Ovary (tissue), 10 donors: ENCODE measurements at places on chromosomes 11 and 22. TPM values are rescaled to one million over a fixed set of nuclear protein-coding genes. Genes with fewer than 3 reads are reported as not detected.

DNA sequence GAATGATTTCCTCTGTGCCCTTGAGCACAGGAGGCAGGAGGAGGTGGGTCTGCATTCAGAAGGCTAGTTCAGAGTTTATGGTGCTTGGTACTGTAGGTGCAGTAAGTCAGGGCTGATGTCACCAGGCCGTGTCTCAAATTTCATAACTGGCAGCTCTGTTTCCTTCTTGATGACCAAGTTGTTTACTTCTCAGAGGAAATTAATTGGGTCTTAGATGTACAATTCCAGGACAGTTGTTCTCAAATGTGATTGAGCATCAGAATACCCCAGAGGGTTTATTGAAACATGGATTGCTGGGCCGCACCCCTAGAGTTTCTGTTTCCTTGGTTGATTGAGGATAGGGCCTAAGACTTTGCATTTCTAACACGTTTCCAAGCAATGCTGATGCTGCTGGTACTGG, 6.2 kb downstream of the AMOTL1 start:
- DNase-seq: no peak

DNA sequence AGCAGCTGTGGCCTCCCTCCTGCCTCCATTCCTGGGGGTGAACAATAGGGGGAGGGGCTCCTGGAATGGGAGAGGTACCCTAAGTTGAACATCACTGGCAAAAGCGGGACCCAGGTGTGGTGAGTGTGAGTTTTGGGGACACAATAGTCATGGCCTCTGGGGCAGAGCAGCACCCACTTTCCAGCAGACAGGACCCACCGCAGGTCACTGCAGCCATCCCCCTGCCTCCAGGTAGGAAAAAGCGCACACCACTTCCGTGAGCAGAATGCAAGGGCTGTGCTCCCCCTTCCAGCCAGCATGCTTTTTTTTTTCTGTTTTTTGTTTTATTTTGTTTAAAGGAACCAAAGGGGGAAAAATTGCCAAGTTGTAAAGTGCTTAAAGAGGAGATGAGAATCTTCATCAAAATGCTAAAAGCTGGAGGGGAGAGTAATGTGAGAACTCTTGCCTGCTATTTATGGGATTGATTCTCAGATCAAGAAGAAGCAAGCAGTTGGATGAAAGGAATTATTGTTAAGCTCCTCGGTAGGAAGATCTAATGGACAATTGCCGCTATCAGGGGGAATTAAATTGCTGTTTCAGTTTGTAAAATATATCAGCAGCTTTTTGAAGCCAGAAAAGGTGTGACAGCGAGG, 152.9 kb downstream of the FEZ1 start:
- peak; percentile 26 for DNase-seq

Gene CCDC15
- 1.5 TPM for total RNA-seq

DNA sequence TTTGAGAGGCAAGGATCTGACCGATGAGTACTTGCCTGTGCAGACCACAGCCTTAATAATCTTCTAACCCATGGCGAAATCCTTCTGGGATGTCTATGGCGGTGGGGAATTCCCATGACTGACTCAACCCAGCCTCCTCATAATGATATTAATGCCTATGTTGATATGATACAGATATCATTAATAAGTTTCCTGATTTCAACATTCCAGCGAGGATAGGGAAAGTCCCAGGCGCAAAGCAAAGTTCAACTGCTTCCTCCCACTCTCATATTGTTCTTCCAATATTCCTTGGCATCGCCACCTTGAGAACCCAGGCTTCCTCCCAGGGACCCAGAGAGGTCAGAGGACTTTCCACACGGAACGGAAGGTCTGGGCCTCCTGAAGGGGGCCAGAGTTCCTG, 110.3 kb upstream of the TMEM45B start:
- DNase-seq: no peak

DNA sequence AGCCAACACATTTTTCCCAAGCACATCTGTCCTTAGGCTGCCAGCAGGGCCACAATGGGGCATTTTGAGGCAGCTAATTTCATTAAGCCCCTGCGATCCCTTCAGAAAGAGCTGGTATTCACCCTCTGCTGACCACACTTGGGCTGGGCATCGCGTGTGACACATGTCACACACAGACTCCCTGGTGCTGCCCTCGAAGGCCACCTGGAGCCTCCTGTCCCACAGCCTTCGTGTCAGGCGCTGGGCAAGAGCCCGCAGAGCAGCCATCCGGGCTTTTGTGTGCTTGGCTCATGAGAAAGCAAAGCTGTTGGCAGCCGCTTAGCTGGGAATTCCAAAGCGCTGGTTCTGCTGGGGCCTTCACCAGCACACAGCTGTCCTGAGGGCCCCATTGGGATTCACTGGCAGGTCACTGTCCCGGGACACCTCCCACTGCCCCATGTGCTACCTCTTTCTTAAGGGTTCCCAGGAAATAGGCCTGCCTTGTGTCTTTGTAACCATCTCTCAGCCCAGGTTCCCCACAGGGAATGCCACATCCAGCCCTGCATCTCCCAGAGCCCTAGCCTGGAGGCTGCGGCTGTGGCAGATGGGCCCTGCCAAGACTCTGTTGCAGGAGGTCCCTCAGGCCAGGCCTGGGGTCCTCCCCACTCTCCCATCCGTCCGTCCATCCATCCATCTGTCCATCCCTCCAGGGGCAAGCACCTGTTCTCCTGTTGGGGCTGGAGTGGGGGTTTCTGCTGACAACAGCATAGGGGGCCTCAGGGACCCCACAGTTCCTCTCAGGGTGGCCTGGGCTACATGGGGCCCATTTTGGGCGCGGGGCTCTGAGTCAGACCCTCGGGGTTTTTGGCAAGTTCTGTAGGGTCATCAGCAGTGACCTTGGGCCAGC, 4.9 kb downstream of the CLDN5 start:
- no peak for DNase-seq

DNA sequence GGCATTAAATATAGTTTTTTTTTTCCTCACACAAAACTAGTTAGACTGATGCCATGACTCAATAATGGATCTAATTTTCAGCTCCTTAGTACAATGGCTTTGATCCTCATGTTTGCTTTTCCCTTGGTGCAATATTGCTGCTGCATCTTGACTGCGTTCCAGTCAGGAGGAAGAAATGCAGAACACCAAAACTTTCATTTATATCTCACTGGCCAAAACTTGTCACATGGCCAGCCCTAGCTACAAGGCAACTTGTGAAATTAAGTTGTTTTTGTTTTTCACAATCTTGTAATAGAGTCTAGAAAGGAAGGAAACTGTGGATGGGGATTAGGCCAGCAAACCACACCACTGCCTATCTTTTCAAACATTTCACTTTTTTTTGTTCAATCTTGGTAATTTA, 36.7 kb downstream of the SMC1B start:
- DNase-seq: peak; percentile 67

Gene GP1BB
- total RNA-seq: 6.9 TPM

Gene MRGPRE
- not detected for total RNA-seq

DNA sequence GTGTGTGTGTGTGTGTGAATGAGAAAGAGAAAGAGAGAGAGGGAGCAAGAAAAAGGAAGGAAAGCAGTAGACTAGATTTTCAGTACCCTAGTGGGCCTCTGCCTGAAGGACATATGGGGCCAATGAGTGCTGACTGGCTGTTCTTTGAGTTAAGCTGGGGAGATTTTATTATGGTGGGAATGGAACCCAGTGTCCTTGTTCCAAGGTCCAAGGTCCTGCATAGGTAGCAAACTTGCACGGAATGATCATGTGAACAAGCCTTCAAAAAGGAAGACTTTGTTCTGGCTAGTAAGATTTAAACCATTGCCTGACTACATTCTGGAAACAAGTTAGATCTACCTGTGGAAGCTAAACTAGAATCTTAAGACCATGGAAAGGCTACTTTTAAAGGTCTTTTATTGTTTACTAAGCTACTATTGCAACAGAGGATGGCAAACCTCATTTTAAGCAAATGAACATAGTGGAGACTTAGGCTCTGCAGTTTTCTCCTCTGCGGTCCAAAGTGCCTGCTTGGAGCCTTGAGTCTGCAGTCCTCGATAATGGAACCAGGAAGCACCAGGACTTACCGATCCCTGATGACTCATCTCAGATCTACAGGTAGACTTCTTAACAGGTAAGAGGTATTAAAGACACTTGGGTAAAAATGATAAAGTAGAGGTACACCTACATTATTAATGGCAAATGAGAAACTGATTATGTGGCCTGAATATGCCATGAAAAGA, 10.2 kb upstream of the GRAMD1B start:
- no peak for DNase-seq

GRCh38 chr11:105111145-105111944, 28.2 kb downstream of the CARD18 start:
- DNase-seq: no peak

DNA sequence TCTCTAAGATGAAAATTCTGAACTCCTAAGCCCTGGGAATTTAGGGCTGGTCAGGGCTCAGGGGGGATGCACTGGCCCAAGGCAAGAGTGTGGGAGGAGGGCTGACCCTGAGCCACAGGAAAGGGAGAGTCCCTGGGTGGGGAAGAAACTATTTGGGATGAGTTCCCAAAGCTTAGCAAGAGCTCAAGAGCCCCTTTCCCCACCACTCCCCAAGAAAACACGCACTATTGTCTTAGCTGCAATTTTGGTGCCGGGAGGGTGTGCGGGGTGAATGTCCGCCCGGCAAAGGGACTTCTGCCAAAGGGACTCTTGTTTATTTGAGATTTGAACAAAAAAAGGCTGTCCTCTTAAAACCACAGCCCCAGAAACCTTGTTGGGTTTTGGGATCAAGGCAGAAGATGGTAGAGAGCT, 37.0 kb downstream of the KIAA1671 start:
- peak; percentile 40 for DNase-seq

GRCh38 chr11:14418801-14419417, 59.9 kb upstream of the RRAS2 start:
- no peak for DNase-seq

DNA sequence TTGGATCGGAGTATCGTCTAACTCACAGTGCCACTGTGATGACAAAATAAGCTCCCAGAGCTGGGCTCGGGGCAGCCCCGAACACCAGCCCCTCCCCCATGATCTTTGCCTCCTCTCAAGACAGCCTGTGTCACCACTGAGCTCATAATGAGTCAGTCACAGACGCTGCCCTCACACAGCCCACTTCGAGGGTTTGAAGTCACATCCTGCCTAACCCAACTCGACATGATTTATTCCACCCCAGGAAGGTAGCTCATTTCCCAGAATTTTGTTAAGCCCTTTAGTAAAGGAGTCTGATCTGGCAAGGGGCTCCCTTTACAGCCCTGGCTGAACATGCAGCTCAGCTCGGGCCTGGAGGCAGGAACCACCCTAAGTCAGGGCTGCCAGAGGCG, 22.8 kb downstream of the MYH9 start:
- no peak for DNase-seq
